ENCODE measurements at places on chromosomes 7 and 10.

- peaks cover 28% of the 10 kb centered on the region for H3K4me1 ChIP-seq
- DNase-seq = no peak
- H3K36me3 ChIP-seq = no peaks in the 10 kb centered on the region
- peak overlapping the region; percentile 22 for H3K27ac ChIP-seq
- H3K27me3 ChIP-seq = no peaks in the 10 kb centered on the region
Observed at GRCh38 chr7:50620433-50620832, 55.2 kb upstream of the DDC start.

- H3K27ac ChIP-seq = no peak overlapping the region
- H3K4me1 ChIP-seq = peaks cover 18% of the 10 kb centered on the region
- DNase-seq = no peak
- H3K36me3 ChIP-seq = no peaks in the 10 kb centered on the region
Observed at GRCh38 chr7:794671-795329, 37.5 kb upstream of the SUN1 start.

- H3K4me1 ChIP-seq = no peaks in the 10 kb centered on the region
- no peaks in the 10 kb centered on the region for H3K27me3 ChIP-seq
- no peak overlapping the region for H3K27ac ChIP-seq
Observed at GRCh38 chr10:75865413-75866299, 434.2 kb downstream of the LRMDA start.

DNA sequence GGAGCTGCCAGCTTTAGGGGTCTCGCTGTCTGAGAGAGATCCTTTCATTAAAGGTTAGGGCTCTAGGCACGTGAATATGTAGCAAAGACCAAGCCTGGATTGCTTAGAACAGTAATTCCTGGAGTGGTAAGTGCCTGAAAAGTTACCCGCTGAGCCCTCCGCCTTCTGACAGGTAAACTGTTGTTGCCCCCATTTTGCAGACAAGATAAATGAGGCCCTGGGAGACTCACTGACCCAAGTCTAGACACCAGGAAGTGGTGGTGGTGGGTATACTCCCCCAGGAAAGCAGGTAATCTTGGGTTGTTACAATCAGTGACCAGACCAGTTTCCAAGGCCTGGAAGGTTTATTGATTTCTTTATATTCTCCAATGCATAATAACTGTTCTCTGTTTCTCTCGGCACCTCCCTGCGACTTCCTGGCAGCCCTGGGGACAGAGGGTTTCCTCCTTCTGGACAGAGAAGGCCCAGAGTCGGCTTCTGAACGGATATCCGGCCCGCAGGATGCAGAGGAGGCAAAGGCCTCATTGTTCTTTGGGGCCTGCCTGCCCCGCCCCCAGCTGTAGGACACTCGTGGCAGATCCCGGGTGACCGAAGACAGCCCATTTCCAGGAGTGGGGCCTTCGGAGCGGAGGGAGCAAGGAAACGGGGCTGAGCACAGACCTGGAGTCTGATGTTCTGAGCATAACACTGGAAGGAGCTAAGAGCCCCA, 1.3 kb upstream of the GRK5 start:
- peak overlapping the region; percentile 97 for H3K27ac ChIP-seq
- no peaks in the 10 kb centered on the region for H3K36me3 ChIP-seq
- DNase-seq = peak; percentile 86
- H3K27me3 ChIP-seq = no peaks in the 10 kb centered on the region
- H3K4me1 ChIP-seq = no peaks in the 10 kb centered on the region

- H3K27ac ChIP-seq = no peak overlapping the region
- H3K36me3 ChIP-seq = no peaks in the 10 kb centered on the region
- H3K4me3 ChIP-seq = no peak overlapping the region
Observed at GRCh38 chr7:143239813-143240212, 18.0 kb downstream of the TAS2R40 start.

DNA sequence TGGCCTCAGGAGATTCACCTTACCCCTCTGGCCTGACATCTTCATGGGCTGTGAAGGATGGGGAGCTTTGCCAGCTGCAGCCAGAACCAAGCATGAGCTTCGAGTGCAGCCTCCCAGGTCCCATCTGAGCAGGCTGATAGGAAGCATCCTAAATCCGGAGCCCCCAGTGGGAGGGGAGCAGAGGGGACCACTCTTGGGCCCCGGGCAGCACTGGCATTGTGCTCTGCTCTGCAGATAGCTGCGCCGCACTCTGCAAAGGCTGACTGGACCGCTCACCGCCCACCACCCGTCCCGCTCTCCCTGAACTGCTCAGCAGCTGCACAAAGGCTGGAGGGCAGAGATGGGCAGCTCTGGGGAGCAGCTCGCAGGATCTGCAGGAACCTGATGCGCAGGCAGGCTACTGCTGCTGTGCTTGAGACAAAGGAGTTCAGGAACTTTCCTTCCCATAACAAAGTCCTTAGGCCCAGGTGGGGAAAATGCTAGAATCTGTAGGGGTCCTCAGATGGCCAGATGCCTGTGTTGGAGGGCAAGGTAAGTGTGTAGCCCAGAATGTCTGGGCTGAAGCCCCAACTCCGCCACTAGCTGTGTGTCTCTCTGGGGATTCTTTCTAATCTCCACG, 51.8 kb downstream of the ARHGAP22 start:
- no peak for DNase-seq
- peaks cover 3% of the 10 kb centered on the region for H3K4me1 ChIP-seq
- no peaks in the 10 kb centered on the region for H3K36me3 ChIP-seq
- no peaks in the 10 kb centered on the region for H3K27me3 ChIP-seq
- no peak overlapping the region for H3K27ac ChIP-seq
